GM19239 (cell line): ENCODE measurements at places on chromosomes 5 and 9.

DNA sequence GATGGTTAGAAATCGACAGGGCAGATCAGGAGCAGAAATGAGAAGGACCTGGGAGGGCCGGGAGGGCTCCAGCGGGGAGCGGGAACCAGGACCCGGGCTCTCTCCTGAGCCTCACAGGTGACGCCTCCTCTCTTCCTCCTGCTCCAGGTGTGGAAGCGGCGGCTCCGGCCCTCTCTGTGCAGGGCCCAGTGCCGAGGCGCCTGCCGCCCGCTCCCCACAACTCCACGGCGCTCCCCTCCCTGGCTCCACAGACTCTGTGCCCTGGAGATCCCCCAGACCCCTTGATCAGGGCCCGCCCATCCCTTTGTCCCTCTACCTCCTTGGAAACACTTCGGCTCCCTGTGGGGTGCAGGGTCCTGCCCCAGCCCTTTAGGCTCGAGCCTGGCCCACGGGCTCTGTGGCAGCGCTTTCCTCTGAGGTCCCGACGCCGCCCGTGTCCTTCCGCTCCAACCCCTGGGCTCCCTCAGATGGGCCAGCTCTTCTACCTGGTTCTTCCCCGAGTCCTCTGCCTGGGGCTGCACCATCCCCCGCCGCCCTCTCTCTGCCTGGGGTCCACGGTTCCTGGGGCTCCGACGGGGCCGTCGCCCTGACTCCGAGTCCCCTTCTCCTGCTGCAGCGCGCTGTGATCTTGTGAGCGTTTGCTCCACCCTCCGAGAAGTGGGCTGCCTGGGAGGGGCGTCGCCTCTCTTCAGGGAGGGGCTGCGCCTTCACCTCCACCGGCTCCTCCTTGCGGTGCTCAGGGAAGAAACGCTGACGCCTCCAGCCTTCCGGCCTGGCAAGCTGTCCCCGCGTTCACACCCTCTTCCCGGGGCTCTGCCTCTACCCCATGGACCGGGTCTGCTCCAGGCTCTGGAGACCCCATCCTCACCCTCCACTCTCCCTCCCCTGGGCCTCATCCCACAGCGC, 22.4 kb upstream of the SLC6A3 start:
- no peak for DNase-seq

- no peak for DNase-seq
Measured at GRCh38 chr5:84450617-84451414, 66.1 kb upstream of the EDIL3 start.

DNA sequence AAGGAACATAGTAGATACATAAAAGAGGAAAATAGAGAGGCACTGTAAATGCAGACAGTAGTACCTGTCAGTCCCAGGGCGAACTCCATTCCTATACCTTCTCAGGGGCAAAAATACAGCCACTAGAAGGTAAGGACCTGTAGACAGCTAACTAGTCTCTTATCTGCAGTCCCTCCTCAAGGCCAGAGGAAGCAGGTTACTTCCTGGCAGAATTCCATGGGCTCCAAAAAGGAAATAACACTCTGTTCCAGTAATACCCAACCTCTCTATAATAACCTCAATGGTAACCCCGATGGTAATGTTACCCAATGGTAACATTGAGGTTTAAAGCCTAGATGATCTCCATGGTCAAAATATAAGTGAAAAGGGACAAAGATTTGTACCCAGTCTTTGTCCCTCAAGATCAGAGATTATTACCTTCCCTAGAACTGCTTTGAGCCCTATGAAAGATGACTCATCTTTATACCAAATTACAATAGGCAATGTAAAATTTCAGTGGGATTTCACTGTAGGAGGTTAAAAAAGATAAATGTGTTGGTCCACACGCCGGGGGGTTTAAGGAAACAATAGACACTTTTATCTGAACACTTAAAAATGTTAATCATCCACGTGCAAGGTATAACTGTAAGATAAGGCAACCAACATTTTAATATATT, 113.0 kb downstream of the DENND1A start:
- DNase-seq = no peak

GRCh38 chr5:54526604-54527288, 9.2 kb downstream of the SNX18 start:
- no peak for DNase-seq

DNA sequence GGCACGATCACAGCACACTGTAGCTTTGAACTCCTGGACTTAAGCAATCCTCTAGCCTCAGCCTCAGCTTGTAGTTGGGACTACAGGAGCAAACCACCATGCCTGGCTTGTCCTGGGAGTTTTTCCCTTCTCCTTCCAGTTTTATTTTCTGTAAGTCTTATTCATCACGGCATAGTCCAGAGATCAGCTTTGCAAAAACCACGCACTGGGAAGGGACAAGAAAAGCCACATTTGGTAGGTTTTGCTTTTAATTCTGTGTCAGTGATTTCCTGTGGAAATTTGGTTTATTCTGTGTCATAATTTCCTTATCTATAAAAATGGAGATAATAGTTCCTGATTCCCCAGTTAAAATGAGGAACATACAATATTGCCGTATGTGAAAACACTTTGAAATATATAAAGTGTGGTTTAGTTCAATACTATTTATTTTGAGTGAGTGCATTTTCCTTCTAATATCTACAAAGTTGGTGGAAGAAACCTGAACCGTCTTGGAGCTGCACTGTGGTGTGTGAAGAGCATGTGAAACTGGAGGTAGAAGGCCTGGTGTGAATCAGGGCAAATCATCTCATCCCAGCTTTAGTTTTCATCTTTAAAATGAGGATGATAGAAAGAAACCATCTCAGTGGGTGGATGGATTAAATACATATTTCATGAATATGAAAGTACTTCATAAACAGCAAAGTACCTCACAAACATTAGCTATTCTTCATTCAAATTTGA, 92.8 kb upstream of the ELL2 start:
- no peak for DNase-seq

- no peak for DNase-seq
Measured at GRCh38 chr5:104247260-104247659, 684.7 kb upstream of the NUDT12 start.

DNA sequence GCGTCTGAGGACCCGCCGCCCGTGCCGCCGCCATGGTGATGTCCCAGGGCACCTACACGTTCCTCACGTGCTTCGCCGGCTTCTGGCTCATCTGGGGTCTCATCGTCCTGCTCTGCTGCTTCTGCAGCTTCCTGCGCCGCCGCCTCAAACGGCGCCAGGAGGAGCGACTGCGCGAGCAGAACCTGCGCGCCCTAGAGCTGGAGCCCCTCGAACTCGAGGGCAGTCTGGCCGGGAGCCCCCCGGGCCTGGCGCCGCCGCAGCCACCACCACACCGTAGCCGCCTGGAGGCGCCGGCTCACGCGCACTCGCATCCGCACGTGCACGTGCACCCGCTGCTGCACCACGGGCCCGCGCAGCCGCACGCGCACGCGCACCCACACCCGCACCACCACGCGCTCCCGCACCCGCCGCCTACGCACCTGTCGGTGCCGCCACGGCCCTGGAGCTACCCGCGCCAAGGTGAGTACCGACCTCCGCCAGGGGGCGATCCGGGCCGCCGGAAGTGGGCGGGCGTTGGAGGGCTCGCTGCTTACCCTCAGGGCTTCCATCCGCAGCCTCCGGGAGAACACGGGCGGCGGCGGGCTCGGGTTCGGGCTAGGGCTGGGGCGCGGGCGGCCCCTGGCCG, 8.5 kb downstream of the PRR7 start:
- peak; percentile 71 for DNase-seq

DNA sequence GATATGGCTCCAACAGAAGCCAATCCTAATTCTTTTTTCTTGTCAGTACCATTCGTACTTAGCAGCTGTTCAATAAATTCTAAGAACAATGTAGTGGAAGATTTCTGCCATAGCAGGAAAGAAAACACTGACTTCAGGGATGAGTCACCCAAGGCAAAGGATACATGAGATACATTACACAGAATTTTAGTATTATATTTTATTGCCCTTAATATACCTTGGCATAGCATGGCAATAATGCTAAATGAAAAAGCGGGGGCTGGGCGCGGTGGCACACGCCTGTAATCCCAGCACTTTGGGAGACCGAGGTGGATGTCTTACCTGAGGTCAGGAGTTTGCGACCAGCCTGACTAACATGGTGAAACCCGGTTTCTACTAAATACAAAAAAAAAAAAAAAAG, 619.1 kb upstream of the DAB2 start:
- no peak for DNase-seq

GRCh38 chr9:134229466-134230091, 65.2 kb upstream of the RNU6ATAC start:
- DNase-seq = no peak

GRCh38 chr5:97452646-97453045, 269.6 kb upstream of the RIOK2 start:
- no peak for DNase-seq

GRCh38 chr9:95513711-95514110, 3.1 kb downstream of the PTCH1 start:
- no peak for DNase-seq

DNA sequence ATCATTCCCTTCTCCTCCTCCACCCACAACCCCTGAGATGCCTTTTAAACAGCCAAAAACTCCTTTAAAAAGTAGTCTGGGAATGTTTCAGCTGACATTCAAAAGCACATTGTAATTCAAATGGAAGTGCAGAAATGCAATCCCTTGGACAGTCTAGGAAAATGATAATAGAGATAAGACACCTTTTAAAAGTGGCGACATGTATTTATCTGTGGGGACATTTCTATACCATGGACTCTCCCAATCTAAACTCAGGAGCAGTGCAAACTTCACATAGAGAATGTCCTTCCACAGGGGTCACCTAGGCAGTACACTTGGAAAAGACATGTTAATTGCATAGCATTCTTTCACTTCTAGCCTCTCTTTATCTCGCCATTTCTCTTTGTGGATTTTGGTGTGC, 33.0 kb downstream of the TRIM32 start:
- DNase-seq = no peak

- DNase-seq = peak; percentile 72
Measured at GRCh38 chr9:136485049-136486045, 2.5 kb upstream of the SEC16A start.

- DNase-seq = no peak
Measured at GRCh38 chr5:32936329-32936728, 225.2 kb downstream of the NPR3 start.

- no peak for DNase-seq
Measured at GRCh38 chr9:100401042-100401441, 25.9 kb upstream of the MSANTD3 start.

- DNase-seq = no peak
Measured at GRCh38 chr9:116112236-116112635, 41.4 kb upstream of the PAPPA start.
